ENCODE measurements at places on chromosomes 2 and 18.

- peak; percentile 61 for DNase-seq
These were observed 252.6 kb downstream of the AGAP1 start for GRCh38 chr2:235746257-235746934.

GRCh38 chr2:20698916-20699613 lies 32.1 kb downstream of the GDF7 start:
- DNase-seq = no peak

DNA sequence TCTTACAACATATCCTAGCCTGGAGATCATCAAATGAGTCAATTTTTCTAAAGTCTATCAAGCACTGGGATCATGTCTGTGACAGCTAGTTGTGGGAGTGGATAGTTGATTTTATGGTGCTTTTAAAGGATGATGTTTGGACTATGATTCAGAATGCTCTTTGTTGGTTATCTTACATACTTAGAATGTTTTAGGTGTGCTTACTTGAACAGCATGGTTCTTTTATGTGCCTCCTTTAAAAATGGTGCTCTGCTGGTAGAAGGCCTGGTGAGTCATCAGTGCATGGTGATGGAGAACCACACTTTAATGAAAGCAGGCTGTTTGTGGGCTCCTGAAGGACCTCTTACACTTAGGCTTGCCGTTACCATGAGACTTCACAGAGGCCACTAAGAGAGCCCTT lies 682.7 kb upstream of the FANCL start:
- no peak for DNase-seq

GRCh38 chr2:215728504-215729065 lies 284.8 kb downstream of the MREG start:
- no peak for DNase-seq

DNA sequence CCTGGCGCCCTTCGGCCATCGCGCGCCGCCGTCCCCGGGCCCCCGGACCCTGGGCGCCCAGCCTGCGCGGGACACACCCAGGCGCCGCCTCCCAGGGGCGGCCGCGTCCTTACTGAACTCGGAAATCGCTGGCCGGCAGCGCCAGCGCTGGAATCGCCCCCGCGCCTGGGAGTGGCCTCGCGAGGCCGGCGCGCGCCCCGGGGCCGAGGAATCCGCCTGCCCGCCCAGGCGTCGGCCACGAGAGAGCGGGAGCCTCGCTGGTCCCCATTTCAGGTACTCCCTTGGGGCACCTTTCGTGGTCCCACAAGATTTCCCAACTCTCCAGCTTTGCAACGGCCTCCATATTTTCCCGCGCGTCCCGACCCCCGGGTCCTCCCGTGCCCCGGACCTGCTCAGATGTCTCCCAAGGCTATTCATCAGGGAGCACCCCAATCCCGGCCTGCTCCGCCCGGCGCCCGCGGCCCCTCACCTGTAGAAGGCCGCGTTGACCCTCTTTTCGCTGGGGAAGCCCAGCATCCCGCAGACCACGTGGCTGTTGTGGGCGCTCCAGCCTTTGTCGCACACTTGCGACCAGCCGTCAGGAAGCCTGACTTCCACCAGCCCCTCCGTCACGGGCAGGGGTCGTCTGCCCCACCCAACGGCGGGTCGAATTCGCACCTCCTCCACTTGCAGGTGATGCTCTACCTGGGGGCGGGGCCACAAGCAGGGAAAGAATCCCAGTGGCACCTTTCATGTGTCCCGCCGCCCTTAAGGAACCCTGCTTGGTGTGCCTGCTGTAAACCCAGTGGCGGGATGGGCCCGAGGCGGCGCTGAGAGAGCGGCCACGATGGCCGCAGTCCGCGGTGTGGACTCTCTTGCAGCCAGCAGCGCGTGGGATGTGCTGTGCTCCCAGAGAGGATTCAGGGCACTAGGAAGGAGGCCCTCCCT lies 4.6 kb downstream of the LOXL3 start:
- DNase-seq = no peak

DNA sequence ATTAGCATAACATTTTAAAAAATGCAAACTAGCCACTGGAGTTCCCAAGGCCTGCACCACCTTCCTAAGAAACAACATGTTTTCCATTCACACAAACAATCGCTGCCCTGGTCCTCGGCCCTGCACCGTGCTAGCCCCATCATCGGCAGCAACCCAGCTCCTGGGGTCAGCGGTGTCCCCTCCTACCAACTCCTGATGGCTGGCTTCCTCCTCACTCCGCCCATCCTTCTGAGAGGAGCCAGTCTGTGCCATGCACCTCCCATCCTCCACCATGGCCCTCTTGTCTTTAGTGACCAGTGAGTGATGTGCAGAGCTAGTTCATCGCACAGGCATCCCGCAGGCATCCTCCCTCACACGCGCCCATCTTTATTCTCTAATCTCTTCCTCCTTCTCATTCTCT lies 81.9 kb downstream of the LONRF2 start:
- no peak for DNase-seq

GRCh38 chr2:36068086-36068485 lies 287.5 kb upstream of the CRIM1 start:
- DNase-seq = peak; percentile 5

DNA sequence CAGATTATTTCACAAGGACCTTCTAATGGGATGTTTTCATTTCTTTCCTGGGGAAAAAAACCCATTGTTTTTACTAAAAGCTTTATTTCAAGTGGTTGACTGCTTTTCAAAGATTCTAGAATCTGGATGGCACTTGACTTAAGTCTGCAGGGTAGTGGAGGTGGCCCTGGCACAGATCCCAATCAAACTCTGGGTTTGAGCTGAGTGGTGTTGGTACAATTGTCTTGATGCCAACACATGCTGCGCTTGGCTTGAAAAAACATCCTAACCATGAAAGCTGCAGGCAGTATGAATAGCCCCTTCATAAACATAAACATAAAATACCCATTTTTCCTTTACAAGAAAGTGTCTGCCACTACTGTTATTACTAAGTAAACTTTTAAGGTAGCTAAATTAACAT lies 3.6 kb downstream of the PAPOLG start:
- no peak for DNase-seq

DNA sequence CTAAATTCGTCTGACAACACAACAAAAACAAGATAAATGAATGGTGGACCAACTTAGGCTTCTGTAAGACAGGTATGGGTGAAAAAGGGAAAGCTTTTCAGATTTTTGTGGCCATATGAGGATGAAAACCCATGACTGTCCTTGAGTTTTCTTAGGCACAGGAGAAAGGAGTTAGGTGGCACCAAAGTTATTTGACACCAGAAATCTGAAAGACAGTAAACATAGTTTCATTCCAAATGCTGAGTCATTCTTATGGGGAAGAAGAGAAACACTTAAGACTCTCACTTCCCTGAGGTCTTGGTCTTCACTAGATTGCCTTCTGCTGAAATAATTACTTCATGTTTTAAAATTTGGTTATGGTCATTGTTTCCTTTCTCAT lies 5.2 kb upstream of the GPD2 start:
- no peak for DNase-seq

- no peak for DNase-seq
These were observed 77.9 kb upstream of the CD226 start for GRCh38 chr18:70025580-70025979.

DNA sequence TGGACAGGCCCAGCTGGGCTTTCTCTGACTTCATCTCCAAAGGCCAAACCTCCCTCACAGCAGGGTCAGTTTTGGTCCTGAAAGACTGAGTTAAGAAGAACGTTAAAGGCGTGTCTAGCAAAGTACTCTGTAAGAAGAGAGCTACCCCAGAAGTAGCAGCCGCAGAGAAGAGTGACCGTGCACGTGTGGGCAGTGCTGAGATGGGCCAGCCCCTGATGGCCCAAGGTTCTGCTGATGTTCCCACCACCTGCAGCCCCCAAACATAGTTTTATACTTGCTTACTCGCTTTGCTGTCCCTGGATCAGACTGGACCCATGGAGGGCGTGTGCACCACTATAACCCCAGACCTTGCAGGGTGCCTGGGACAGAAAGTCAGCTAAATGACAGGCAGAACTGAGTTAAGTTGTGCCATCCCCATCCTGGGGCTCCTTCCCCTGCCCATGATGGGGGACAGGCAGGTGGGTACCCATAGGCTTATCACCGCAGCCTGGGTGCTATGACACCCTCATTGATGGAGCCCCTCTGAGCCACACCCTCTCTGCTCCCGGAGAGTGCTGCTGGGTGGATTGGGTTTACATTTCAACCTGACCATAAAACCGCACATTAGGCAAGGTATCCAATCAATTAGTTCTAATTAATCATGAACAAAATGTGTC lies 367.3 kb upstream of the HS6ST1 start:
- DNase-seq = no peak

GRCh38 chr2:111954602-111955332 lies 56.4 kb downstream of the MERTK start:
- no peak for DNase-seq

- DNase-seq = peak; percentile 30
These were observed 244.6 kb downstream of the NR4A2 start for GRCh38 chr2:156087875-156088274.

Data from retinal pigment epithelial cell (primary cell).